WTC11 (cell line): ENCODE measurements at places on chromosomes 7 and 10.

- no peak for DNase-seq
Observed at GRCh38 chr10:126234630-126235029, 153.6 kb downstream of the ADAM12 start.

GRCh38 chr7:116280803-116281202 is 70.5 kb downstream of the TES start:
- DNase-seq, result no peak

DNA sequence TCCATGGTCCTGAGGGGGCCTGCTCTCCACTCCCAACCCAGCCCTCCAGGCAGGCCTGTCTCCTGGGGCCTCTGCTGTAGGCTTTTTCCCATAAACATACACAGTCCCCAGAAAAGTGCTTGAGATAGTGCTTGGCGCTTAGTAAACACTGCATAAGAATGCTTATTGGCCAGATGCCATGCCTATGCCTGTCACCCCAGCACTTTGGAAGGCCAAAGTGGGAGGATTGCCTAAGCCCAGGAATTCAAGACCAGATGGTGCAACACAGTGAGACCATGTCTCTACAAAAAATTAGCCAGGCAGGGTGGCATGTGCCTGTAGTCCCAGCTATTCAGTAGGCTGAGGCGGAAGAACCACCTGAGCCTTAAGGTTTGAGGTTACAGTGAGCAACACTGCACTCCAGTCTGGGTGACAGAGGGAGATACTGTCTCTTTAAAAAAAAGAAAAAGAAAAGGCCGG is 24.6 kb upstream of the ASL start:
- no peak for DNase-seq

- no peak for DNase-seq
Observed at GRCh38 chr10:121576139-121576538, 22.1 kb downstream of the FGFR2 start.

GRCh38 chr10:63633677-63634487 is 112.7 kb downstream of the REEP3 start:
- DNase-seq, result no peak

DNA sequence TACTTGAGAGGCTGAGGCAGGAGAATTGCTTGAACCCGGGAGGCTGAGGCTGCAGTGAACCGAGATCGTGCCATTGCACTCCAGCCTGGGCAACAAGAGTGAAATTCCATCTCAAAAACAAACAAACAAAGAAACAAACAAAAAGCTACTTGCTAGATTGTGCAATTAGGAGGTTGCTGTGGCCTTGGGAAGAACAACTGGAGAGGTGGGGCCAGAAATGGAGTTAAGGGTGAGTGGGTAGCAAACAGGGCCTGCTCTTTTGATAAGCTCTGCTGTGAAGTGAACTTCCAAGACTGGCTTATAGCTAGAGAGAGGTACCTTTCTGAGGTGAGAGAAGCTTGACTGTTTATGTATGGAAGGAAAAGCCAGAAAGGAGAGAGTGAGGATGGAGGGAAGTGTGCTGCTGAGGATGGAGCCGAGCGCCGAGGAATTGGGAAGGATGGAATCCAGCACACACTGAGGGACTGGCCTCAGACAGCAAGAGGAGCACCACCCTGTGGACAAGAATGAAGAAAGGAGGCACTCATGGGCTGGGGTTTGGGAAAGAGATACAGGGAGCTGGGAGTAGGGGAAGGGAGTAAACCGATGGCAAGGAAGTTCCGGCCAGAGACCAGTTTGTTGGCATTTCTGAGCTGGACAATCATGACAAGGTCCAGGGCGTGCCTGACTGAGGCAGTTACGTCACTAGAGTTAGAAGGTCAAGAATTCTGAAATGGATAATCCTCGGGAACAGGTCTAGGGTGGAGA is 7.0 kb upstream of the RPEL1 start:
- peak; percentile 52 for DNase-seq

GRCh38 chr10:86267286-86268195 is 99.1 kb downstream of the GRID1 start:
- DNase-seq, result no peak

DNA sequence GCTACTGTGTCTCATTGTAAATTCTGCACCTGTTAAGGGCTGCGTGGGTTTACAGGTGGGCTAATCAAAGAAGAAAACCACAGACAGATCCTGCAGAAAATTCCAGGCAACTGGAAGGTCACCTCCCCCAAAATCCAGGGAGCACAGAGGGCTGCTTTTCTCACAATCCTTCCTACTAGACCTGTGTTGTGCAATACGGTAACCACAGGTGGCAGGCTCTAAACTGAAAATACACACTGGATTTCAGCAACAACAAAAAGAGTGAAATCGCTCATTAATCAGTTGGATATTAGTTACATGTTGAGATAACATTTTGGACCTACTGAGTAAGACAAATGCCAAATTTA is 83.2 kb downstream of the SLC16A9 start:
- no peak for DNase-seq

GRCh38 chr10:1978584-1978983 is 241.3 kb upstream of the ADARB2 start:
- no peak for DNase-seq

DNA sequence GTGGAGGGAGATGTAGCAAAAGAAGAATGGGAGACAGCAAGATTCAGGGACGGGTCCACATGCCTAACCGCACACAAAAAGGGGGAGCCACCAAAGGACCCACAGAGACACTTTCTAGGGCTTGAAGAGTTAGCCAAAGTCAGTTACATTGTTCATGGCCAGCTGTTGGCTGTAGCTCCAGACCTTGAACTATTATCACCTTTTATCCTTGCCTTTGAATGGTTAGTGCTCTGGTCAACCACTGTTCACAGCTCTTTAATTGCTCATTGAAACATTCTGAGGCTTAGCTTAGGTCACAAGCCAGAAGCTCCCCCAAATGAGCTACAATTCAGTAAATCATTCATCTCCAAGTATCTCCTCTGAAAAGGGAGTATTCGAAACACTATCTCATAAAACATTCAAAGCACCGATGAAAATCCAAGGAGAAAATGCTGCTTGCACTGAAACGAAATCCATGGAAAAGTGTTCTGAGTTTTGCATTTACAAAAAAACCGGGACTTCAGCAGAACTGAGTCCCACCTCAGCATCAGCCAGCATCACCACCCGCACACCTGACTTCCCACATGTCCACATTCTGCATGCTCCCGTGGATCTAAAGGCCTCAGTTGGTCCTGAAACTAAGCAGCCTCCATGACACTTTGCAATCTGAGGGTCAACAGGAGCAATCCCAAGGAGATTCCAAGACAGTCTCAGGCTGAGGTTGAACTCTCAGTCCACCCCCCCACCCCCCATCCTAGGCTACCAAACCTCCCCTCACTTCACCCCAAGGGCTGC is 4.0 kb downstream of the SORBS1 start:
- DNase-seq, result no peak

DNA sequence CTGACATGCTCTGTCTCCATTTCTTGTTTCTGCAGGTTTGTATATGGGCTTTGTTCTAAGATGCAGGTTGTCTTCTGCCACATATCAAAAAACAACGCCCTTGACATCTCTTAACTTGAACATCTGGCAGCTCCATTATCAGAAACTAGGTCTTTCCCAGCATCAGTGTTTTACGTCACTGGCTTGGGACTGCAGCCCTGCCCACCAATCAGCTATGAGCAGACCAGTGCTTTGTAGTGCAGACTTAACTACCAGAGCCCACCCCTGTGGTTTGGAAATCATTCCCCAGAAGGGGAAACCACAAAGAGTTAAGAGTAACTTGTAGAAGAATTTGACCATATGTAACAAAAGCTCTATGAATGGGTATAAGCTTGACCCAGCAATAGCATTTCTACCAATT is 132.4 kb downstream of the SEPTIN14 start:
- DNase-seq, result no peak

GRCh38 chr7:121574109-121574508 is 178.0 kb upstream of the FAM3C start:
- no peak for DNase-seq

DNA sequence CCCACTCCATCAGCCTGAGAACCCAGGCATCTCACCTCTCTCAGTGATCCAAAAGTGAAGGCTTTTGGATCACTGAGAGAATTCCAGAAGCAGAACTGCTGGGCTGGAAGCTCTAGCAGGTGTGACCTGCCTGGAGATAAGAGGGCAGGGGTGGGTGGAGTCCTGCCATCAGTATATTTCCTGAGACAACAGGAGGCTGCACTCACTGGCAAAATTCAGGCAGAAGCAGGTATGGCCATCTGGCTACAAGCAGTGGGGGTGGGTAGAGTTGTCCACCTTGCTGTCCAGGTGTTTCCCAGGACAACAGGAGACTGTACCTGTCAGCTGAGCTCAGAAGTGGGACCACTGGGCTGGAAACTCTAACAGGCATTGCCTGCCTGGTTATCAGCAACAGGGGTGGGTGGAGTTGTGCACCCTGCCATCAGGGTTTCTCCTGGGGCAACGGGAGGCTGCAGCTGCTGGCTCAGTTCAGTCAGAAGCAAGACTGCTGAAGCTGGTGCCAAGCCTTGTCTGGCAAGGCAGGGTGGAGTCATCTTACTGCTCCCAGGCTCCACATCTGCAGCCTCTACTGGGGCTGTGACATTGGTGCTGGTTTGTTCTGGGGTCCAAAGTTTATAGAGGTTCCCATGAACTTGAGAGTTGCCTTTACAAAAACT is 47.2 kb upstream of the SFTPD start:
- no peak for DNase-seq

DNA sequence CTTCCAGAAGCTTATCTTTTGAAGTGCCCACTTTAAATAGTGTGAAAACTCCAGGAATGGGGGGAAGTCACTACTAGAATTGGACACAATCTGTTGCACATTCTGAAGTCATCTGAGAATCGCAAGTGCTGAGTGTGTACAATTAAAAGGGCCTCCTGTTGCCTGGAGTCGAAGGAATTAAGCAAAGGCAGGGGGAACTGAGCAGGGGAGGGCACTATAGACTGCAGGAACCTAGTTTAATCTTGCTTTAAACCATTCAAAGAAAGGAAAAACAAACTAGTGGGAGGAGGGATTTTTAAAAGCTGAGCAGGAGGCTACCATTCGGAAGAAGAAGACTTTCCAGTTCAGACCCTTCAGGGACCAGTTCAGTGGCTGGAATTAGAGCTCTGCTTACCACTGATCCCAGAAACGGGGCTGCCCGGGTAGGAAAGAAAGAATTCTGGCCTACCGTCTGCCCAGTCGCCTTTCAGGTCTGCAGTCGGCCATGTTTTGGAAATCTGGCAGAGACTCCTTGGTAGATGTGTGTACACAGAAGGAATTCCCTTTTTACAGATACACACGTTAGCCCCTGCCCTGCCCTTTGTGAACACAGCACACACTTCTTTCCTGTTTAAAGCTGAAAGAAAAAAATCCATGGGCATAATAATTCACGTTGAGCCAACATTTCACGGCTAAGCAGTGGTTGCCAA is 610.6 kb upstream of the FOXK1 start:
- DNase-seq, result no peak

DNA sequence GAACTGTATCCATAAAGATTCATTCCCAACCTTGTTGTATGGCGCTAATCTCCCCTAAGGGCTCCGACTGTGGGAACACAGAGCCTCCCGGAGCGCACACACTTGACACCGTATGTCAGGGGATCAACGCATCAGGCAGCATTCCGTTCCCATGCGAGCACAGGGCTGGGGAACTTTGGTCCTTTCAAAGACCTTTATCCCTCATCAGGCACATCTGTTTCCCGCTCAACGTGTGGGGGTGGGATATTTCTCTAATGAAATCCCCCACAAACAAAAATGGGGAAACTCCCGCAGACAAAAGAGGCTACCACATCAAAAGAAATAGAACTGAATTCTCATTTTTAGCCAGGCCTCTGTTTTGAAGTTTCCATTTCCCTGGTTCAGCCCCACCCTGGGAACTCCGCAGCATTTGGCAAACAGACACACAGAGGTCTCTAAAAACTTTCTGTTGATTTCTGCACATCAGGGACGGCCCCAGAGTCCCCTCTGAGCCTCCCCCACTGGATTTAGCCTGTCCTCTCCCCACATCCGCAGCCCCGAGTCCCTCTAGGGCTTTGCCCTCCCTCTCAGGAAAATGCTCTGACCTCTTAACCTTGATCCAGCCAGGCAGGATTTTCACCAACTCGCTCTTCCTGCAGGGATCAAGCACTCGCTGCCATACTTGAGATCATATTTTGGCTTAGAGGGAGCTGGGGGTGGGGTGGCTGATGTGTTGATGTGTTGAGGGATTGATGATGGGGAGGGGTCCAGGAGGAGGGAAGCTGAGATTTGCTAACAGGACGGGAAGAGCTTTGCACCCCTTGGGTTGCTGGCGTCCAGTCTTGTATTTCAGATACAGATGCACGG is 6.6 kb downstream of the CPA5 start:
- DNase-seq, result no peak

DNA sequence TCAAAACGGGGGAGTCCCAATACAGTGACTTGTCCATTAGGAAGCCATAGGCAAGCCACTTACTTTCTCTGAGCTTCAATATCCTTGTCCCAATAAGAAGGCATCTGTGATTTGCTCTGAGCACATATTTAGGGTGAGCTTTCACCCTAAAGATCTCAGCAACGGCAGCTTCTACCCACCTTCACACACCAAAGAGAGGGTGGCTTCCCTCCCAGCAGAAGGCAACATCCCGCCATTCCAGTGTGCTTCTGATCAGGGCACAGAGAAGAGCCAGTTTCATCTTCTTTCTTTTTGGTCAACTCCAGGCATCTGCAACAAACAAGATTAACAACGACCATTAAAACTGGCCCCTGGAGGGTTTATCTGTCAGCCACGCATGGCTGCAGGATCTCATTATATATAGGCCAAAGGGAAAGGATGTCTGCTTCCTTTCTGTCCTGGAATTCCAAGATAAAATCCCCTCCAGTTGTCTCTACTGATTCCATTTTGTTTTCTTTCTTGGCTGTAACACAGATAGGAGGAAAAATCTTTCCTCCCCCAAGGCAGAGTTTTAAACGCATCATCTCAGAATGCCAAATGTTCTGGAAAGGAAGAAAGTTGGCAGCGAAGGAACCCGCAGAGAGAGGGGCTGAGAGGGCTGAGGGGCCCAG is 491 bp upstream of the SH2D4B start:
- DNase-seq, result no peak

GRCh38 chr7:75856536-75856935 is 22.3 kb upstream of the RHBDD2 start:
- DNase-seq, result no peak

DNA sequence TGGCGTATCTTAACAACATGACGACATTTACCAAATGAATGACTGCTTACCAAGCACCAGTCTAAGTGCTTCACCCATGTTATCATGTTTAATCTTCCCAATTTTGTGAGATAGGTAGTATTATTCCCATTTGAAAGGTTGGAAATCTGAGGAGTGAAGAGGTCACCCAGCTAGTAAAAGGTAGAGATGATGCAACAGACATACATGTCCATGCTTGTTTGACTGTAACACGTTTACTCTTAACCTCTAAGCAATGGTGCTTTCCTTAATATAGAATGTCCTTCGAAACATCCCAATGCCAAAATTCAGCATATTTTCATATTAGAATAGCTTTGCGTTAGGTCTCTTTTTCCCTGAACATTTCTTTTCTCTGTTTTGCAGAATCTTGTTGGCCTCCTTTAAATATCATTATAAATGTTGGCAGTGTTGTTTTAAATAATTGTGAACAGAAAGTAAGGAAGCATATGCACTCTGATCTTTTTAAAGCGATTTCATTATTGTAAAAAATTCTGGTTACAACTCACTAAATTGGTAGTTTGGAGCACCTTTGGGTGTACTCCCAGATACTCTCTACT is 722.8 kb downstream of the AUTS2 start:
- DNase-seq, result no peak
